SIG-M5 (cell line): ENCODE measurements at places on chromosomes 11 and 22.

- no peak for DNase-seq
Observed at GRCh38 chr11:76706667-76707066, 36.1 kb upstream of the LRRC32 start.

- DNase-seq, result no peak
Observed at GRCh38 chr11:19882356-19882755, 169.7 kb downstream of the NAV2 start.

DNA sequence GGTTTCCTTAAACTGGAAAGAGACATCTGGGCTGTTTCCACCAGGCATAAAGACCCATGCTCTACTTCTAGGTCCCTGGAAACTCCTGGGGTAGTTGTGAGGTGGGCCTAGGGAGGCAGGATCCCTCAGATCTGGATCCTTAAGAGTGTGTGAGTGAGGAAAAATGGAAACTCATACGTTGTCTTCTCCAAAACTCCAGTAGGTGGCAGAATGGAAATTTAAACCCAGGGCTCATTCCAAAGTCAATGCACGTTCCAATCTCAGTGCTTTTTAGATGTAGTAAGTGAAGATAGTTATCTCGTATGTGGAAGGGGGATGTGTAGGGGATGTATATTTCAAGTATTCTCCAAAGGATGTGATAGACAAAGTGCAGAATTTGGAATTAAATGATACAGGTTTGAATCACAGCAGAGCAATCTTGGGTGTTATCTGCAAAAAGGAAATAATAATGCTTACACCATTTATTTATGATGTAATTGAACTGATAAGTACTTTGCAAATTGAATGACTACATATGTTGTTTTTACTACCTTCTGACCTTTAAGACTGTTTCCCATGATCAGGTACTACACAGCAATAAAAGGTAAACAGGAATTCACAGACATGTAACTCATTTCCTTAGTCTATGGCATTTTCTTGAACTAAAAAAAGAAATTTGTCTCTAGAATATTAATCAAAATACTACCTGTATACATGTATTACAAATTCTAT, 13.1 kb upstream of the MMP1 start:
- DNase-seq, result no peak

DNA sequence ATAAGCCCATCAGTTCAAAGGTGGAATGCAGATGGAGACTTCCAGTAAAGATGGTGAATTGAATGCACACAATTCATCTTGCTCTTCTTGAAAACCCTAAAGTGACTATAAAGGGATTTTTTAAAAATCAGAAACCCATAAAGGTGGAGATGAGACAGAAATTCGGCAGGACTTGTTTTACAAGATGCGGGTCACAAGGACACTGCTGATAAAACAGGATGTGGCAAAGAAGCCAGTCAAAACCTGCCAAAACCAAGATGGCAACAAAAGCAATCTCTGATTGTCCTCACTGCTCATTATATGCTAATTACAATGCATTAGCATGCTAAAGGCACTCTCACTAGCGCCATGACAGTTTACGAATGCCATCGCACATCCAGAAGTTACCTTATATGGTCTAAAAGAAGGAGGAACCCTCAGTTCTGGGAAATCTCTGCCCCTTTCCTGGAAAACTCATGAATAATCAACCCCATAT, 137.1 kb downstream of the NECTIN1 start:
- no peak for DNase-seq

GRCh38 chr22:39534591-39535356, 2.2 kb upstream of the RPS19BP1 start:
- no peak for DNase-seq

DNA sequence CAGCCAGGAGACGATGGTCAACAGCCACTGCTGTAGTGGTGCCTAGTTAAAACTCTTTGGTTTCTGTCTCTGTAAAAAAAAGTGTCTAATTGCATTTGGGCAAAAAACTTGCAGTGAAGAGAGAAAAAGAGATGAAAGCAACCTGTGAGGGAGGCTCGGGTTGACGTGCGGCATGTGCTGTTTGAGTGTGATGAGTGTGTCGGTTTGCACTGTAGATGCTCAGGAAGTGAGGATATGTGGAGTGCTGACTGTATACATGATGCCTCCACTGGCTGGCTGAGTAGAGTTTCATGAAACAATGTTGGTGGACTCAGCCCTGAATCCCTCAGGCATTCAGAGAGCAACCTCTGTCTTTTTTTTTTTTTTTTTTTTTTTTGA, 4.3 kb upstream of the DGCR6L start:
- DNase-seq, result no peak

DNA sequence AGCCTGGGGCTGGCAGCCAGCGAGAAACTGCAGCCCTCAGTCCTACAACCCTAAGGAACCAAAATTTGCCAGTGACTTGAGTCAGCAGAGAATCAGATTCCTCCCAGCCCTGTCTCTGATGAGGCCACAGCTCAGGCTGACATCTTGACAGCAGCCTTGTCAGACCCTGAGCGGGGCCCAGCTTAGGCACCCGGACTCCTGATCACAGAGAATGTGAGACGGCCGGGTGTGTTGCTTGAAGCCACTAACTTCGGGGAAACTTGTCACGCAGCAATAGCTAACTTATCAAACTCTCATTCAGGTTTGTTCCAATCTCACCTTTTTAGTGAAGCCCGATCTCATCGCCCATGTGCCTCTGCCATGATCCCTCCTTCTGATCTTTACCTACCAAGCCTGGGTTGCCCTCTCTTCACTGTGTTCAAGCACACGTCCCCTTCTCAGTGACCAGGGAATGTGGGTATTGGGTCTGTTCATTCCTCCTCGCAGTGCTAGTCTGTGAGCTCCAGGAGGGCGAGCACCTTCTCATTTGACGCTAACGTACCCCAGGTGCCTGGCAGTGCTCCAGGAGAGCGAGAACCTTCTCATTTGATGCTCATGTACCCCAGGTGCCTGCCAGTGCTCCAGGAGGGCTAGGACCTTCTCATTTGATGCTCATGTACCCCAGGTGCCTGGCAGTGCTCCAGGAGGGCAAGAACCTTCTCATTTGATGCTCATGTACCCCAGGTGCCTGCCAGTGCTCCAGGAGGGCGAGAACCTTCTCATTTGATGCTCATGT, 280.7 kb downstream of the BRD1 start:
- no peak for DNase-seq

DNA sequence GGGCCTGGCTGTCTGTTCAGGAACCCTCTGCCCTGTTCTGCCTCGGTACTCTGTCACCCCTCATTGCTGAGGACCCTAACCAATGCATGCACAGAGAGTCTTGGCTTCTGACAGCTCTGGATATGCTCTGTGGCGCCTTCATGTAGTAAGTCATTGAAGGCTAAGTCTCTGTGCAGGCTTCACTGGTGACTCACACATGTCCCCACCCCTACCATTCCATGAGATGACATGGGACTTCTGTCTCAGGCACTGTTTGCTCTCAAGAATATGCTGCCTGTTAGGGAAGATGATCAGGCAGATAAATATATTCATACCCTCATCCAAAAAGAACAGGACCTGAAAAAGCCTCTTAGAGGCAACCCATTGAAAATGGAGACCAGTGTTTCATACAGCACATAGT, 43.6 kb upstream of the HORMAD2 start:
- DNase-seq, result no peak

- DNase-seq, result no peak
Observed at GRCh38 chr11:85828640-85828978, 17.7 kb upstream of the SYTL2 start.
